ENCODE measurements at places on chromosomes 6 and 20. TPM values are rescaled to one million over a fixed set of nuclear protein-coding genes. Genes with fewer than 3 reads are reported as not detected.
A peak's percentile ranks its signal among the peaks of the same experiment; 100 is the strongest.

GRCh38 chr6:165830761-165831160 is 167.7 kb upstream of the PDE10A start:
- no peak for DNase-seq

The ECT2L gene
- not detected for total RNA-seq

The TRIM31 gene
- 3.0 TPM for total RNA-seq

GRCh38 chr6:2693231-2693630 is 57.5 kb downstream of the MYLK4 start:
- DNase-seq = no peak

The RNF5 gene
- 111 TPM for total RNA-seq

The LYRM4 gene
- 39.1 TPM for total RNA-seq

DNA sequence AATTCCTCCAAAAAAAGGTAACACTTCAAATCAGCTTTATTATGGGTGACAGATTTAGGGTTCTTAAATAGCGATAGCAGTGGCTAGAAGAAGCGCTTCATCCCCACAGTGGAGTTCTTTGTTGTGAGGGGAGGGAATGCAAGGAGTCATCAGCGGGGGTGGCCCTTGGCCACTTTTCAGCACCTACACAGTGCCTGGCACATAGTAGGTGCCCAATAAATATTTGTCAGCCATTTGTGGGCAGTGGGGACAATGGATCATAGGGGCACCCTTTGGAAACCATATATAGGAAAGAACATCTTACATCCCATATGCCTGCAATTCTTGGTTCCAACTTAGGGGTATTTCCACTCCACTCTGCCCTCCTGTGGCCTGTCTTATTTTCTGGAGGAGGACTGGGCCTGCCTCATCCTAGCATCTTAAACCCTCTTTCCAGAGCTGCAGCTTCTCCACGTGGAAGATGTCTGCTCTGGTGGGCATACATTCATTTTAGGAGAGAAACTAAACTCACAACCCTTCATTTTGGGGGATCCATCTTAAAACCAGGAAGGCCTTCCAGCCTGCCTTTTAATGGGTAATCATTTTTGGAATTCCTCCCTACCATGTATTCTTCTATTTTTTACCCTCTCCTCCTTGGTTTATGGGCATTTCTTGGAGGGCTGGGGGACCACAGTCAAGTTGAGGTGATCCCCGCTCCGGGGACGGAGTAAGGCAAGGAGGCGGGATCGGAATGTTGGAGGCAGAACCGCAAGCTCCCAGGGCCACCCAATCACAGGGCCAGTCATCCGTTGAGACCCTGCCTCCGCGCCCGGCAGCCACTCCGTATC is 2.6 kb upstream of the GPSM3 start:
- DNase-seq = no peak

The RIPPLY2 gene
- not detected for total RNA-seq

- DNase-seq = no peak
Observed at GRCh38 chr6:92763680-92764079, 655.7 kb downstream of the EPHA7 start.

DNA sequence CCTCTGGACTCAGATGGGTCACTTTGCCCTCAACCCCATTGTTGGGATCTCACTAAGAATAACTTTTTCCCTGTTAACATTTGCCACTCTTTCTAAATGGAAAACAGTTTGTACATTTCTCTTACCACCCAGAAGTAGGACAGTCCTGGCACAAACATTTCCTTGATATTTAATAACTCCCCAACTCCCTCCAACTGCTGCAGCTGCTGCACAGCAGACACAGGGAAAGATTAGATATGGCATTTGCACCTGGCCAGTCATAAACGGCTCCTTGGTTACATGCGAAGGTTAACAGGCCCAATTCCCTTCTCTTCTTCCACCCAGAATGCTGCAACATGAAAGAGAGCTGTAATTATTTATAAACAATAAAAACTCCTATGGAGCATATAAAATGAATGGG is 55.9 kb upstream of the SOX4 start:
- no peak for DNase-seq

DNA sequence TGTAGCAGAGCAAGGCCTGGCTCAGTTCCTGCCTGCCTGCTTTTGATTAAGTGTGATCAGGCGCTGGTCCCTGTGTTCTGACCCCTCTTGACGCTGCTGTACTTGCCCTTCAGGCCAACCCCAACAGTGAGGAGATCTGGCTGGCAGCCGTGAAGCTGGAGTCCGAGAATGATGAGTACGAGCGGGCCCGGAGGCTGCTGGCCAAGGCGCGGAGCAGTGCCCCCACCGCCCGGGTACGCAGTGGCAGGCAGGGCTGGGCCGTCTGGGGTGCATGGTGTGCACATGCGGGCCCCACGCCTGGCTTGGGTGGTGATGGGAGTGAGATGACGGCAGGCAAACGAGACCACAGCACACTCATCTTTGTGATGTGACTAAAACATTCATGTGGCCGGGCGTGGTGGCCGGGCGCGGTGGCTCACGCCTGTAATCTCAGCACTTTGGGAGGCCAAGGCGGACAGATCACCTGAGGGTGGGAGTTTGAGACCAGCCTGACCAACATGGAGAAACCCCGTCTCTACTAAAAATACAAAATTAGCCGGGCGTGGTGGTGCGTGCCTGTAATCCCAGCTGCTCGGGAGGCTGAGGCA is 10.1 kb upstream of the C20orf204 start:
- DNase-seq = no peak

DNA sequence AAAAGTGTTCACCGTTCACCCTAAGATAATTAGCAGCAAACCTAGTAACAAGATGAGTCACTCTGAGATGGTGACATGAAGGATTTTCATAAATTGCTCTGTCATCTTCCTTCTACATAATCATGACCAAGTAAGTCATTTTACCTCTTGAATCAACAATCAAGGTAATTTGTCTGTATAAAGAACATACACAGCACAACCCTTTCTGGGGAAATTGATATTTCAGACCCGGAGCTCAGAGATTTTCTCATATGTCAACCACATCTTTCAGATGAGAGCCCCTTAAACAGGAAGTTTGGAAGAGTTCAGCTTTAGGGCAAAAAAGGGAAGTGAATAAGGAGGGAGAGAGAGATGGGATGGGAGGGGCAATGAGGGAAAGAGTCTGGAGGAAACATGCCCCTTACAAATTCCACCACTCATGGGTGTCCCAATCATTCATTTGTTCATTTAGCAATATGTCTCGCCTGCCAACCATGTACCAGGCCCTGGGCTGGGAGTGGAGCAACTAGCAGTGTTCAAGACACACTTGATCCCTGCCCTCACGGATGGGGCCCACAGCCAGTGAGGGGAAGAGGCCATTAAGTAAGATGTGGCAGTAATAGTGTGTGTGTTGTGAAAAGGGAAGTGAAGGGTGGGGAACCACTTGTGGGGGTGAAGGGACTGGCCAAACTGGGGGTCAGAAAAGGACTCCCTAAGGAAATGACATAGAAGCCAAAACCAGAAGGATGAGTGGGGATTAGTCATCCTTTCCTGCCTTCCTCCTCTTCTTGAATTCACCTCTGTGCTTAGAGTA is 190.9 kb downstream of the MAFB start:
- DNase-seq = no peak

DNA sequence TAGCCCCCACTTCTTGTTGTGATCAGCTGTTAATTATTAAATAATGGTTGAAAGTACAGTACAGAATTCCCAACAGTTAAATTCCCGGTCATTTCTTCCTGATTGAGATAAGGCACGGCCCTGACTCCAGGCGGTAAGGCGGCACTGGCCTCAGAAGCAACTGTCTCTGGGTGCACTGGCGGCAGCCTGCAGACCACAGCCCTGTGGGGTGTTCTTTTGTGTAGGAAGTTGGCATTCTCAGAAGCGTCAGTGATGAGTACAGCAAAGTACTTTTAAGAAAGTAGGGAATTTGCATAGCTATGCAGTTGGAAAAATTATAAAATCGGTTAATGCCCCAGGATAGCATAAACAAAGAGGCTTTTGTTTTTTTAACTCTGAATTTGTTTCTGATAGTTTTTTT is 50.5 kb downstream of the SAMD5 start:
- peak; percentile 80 for DNase-seq

The ANGPT4 gene
- not detected for total RNA-seq

DNA sequence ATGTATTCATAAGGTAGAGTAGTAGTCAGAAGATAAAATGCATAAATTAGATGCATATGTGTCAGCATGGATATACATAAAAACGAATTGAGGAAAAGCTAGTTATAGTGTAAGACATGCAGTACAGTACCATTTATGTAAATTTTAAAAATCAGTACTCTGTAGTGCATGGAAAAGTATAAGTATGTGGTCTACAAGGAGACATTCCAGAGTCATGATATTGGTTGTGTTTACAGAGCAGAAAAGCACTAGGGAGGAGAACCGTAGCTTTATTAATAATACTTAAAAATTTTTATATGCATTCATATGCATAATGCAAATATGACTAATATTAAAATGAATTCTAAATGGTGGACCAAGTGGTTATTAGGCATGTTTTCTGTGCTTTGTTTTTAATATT is 220.0 kb downstream of the ZFAND3 start:
- DNase-seq = no peak

GRCh38 chr6:70797625-70798024 is 129.9 kb downstream of the SMAP1 start:
- DNase-seq = no peak

GRCh38 chr6:166436195-166437139 is 53.7 kb upstream of the MPC1 start:
- DNase-seq = no peak

DNA sequence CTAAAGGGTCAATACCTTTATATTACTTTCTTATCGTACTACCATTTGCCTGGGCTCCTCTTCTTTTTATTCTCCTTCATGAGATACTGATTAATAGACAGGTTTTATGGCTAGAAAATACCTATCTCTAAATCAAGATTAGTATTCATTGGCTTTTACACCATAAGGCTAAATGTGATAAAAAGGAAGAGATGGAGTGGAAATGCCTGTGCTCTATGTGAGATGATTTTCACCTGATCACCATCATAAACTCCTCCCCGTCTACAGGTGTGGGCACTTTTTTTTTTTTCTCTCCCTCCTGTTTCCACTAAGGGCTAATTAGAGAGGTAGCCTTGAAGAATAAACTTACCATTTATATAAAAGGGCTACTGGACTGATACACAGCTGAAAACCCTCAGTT is at the start of gene GLYATL3:
Gene GLYATL3 (plus strand): TSS at position 301 of the 400 bp plus-strand sequence. CDS start 12,068 bp downstream, outside the sequence.
- no peak for DNase-seq

The MMP24 gene
- 17.1 TPM for total RNA-seq

The ENPP1 gene
- total RNA-seq = 2.8 TPM

- DNase-seq = no peak
Observed at GRCh38 chr20:33963751-33964150, 30.0 kb upstream of the RALY start.

GRCh38 chr6:82767037-82767436 is 298.6 kb downstream of the UBE3D start:
- no peak for DNase-seq

The MYLIP gene
- total RNA-seq = 7.6 TPM

The ACOT13 gene
- total RNA-seq = 85.2 TPM

DNA sequence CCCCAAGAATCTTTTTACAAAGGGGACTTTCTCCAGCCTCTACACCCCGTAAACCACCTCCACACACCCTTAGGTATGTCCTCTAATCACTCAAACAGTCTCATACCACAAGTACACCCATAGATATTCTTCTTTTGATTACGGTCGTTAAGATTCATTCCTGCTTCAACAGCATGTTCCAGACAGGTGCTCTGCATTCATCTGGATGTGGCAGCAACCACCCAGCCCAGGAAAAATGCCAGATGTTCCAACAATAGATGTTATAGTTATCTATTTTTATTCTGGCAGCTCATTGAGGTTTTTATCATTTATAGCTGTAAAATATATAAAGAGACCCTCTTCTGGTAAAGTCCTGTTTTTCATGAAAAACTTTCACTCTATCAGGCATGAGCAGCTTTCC is 60.7 kb downstream of the SIM1 start:
- no peak for DNase-seq

DNA sequence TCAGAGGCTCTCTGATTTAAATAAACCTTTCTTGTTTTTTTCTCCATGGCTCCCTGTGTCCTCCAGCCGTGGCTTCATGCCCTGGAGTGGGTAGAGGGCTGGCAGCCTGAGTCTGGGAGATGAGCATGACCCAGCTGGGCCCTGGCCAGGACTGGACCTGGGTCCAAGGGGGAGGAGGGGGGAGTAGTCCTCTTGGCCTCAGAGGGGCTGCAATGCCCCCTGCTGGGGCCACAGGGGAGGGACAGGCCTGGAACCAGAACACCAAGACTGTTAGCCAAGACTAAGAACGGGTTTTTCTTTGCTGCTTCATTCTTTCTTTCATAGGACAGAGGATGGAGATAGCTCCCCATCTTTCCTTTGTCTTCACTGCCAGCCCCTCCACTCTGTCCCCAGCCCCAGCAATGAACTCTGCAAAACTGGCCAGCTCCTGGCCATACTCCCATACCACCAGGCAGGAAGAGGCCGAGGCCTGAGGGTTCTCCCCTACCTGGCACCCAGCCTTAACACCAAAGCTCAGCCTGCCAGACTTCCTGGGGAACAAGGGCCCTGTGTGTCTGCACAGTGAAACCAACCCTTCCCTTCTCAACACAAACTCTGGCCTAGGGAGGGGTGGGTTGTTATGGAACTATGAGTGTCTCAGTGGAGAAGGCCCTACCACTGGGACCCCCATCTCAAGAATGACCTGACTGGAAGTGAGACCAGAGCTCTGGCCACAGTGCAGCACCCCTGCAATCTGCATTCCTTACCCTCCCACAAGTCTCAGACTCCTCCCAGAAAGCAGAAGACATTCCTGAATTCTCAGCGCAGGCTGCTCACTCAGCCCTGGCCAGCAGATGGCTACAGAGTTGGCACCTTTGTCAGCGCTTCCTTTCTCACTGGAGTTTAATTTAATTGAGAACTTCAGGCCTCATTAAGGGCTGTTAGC is 11.0 kb downstream of the SLC29A1 start:
- peak; percentile 80 for DNase-seq

The PIGT gene
- 66.4 TPM for total RNA-seq

GRCh38 chr6:109610590-109610989 is 80.4 kb downstream of the AK9 start:
- no peak for DNase-seq

All from Caki2 (cell line).